Activated CD4-positive, alpha-beta T cell treated with anti-CD3 and anti-CD28 coated beads, Interleukin-2, amount 50 U/mL, for 48 hours (primary cell): ENCODE measurements at places on chromosomes 16 and 17.

DNA sequence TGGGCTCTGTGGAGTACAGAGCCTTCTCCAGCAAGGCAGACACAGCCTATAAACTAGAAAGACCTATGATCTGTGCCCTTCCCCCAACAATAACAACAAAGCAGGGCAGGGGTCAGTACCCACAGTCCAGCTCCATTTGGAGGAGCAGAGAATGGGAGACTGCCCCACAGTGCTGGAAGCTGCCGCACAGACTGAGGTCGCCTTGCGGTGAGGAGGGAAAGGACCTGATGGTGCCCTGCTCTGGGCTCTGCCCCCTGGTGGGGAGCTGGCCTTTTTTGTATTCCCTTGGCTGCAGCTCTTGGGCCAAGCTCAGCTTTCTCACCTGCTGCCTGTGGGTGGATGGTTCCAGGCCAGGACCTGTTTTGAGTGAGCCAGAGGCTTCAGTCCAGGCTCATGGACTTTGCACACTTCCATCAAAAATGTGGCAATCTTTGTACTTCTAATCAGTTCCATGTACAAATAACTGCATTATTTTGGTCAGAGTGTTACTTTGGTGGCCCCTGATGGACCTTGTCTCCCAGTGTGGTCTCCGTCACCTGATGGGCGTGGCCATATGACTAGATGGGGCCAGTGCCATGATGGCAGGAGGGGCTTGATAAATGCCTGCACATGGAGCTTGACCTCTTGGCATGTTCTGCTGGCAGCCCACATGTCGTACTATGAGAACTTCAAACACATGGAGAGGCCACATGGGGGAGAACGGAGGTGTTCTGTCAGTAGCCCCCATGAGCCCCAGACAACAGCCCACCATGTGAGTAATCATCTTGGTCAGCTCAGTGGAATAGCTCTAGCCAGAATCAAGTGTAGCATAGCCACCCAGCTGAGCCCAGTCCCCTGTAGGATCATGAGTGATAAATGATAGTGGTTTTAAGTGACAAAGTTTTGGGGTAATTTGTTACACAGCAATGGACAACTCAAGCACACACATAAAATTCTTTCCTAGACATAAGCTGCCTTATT lies 24.2 kb downstream of the B9D1 start:
- DNase-seq: peak; percentile 75

GRCh38 chr16:87976665-87977064 lies 25.4 kb downstream of the BANP start:
- no peak for DNase-seq

GRCh38 chr17:77555741-77556291 lies 402.7 kb upstream of the TNRC6C start:
- no peak for DNase-seq

DNA sequence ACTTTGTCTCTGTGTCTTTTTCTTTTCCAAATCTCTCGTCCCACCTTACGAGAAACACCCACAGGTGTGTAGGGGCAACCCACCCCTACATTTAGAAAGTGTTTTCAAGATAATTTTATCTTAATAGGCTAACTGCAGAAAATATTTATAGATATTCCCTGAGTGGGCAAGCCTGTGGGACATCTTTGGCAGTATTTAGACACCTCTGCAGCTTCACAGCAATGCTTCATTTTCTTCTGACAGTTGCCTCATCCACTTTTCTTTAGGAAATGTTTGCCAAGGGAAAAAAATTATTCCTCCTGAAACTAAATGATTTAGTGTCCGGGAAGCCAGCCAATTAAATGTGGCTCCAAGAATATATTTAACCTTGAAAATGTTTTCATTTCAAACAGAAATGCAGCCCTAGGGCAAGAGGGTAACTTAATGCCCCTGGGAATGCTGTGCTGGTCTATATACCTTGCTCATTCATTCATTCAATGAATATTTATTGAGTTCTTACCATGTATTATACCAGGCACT lies 290.4 kb downstream of the ABCC12 start:
- no peak for DNase-seq

DNA sequence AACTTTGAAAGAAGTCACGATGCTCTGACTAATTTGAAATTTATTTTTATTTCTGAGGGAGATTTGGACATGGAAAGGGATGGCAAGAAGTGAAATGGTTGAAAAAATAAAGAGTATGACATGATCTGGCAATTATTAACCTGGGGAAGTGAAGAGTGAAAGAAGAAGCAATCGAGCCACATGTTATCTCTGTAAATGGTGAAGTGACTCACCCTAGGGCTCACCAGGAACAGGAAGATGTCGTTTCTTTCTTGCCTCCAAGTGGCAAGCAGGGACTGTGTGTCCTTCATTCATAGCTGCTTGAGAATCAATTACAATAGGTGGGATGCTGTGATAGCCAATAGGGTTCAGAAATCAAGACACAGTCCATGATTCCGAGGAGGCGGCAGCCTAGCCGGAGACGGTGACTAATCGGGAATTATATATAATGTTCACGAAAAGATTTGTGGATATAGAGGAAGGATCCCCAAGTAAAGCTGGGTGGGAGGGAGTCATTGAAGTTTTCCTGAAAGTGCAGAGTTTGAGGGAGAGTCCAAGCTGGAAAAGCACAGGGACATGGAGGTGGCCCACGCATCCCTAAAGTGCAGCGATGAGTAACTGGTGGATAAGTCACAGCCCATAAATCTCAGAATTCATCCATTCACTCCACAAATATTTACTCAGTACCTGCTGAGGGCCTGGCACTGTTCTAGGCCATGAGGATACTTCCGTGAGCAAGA lies 18.2 kb upstream of the KRT20 start:
- no peak for DNase-seq

DNA sequence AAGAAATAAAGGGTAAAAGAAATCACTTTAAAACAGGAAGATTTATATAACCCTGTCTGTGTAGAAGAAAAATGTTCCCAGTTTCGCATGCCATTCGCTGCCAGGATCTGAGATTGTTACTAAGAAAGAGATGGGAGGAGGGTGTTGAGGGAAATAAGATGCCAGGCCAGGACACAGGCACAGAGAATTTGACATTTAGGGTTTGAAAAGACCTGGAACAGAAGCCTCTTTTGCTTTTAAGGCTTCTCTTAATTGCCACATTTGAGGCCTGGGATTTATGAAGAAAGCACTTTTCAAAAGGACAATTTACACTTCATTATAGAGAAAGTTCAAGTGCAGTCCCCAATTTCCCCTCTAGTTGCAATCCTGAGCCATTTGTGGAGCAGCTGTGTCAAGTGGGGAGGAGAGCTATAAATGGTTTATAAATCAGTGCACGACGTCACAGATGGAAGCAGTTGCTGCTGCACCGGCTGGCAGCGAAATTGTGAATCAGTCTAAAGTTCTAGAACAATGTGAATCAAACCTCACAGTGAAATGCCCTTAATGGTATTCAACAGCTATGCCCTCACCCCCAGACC lies 26.5 kb upstream of the C16orf87 start:
- DNase-seq: no peak

GRCh38 chr16:7440886-7441400 lies 108.3 kb downstream of the RBFOX1 start:
- no peak for DNase-seq

DNA sequence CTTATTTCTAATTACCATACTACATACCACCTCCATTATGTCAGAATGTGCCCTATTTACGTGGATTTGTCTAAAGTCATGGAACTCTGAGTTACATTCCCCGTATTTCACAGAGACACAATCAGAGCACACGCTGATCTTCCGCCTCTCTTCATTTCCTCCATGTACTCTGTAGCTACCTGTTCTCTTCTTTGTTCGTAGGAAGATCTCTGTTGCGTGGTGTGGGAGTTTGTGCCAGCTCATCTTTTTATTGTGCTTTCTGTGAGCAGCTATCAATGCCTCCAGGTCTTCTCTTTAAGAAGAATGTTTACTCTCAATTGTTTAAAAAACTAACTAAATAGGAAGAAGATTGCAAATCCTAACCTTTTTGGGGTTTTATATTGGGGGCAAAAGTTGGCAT lies 26.9 kb downstream of the NLRC5 start:
- DNase-seq: no peak

DNA sequence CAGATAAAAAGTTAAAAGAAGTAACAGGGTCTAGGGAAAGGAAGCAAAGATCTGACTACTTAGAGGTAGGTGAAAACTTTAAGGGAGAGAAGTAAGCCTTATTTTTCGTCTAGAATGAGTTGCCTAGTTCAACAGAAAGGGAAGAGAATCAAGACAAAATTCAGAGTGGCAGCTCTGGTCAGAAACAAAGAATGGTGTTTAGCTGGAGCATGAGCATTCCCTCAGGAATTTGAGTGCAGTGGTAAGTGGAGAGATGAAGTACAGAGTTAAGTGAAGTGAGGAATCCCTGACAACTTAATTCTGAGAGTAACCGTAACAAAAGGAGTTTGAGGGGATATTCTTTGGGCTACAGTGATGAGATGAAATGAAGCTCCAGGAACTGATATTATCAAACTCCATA lies 11.5 kb downstream of the SMG6 start:
- no peak for DNase-seq

GRCh38 chr17:13947499-13947898 lies 121.8 kb upstream of the COX10 start:
- DNase-seq: no peak

GRCh38 chr17:8144401-8145231 lies 7.6 kb downstream of the PER1 start:
- no peak for DNase-seq

GRCh38 chr16:24984903-24985675 lies 30.1 kb downstream of the ARHGAP17 start:
- DNase-seq: no peak

GRCh38 chr17:44933824-44934744 lies 13.5 kb downstream of the KIF18B start:
- no peak for DNase-seq

DNA sequence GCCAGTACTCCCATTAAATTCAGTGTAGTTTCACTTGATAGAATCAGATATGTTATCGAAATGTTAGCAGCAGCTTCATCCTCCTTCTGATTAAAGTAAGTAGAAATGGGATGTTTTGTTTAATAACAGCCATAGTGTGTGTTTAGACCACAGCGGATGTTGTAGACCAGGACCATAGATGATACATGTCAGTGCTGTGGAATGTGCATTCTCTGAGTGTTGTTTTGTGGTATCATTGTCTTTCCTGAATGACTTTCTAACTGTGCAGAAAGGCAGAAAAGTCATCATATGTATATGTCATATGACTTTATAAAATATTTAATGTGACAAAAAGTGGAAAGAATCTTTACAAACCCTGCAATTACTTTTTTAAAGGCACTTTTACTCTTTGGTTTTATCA lies 55.6 kb downstream of the CYLD start:
- no peak for DNase-seq

DNA sequence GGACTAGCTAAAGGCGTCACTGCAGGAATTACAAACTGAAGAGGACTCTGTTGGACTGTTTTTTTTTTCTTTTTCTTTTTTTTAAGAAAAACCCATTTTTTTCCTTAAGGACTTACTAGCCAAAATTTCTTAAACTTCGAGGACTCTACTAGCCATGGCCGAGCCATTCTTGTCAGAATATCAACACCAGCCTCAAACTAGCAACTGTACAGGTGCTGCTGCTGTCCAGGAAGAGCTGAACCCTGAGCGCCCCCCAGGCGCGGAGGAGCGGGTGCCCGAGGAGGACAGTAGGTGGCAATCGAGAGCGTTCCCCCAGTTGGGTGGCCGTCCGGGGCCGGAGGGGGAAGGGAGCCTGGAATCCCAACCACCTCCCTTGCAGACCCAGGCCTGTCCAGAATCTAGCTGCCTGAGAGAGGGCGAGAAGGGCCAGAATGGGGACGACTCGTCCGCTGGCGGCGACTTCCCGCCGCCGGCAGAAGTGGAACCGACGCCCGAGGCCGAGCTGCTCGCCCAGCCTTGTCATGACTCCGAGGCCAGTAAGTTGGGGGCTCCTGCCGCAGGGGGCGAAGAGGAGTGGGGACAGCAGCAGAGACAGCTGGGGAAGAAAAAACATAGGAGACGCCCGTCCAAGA lies 878 bp downstream of the HEXIM1 start:
- peak; percentile 76 for DNase-seq

DNA sequence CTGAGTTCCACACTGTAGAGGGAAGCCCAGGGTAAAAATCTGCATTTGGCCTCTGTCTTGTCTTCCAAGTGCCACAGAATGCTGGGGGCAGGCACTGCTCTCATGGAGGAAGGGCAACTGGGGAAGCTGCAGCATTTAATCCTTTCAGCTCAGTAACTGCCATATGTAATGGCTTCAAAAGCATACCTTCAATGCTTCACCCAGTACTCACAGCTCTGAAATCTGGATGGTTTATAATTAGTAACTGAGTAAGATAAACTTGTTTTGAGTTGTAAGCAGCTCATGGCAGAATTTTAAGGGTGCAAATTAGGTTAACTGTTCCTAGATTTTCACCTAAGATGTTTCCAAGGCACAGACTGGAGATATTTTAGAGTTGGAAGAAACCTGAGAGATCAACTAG lies 24.5 kb downstream of the PMP22 start:
- DNase-seq: no peak

- DNase-seq: peak; percentile 11
These were observed 11.9 kb upstream of the SLC4A1 start for GRCh38 chr17:44279666-44280391.

- no peak for DNase-seq
These were observed 6.6 kb downstream of the CANT1 start for GRCh38 chr17:79002796-79003593.
